ENCODE measurements at places on chromosomes 1 and 21.
A peak's percentile ranks its signal among the peaks of the same experiment; 100 is the strongest.

DNA sequence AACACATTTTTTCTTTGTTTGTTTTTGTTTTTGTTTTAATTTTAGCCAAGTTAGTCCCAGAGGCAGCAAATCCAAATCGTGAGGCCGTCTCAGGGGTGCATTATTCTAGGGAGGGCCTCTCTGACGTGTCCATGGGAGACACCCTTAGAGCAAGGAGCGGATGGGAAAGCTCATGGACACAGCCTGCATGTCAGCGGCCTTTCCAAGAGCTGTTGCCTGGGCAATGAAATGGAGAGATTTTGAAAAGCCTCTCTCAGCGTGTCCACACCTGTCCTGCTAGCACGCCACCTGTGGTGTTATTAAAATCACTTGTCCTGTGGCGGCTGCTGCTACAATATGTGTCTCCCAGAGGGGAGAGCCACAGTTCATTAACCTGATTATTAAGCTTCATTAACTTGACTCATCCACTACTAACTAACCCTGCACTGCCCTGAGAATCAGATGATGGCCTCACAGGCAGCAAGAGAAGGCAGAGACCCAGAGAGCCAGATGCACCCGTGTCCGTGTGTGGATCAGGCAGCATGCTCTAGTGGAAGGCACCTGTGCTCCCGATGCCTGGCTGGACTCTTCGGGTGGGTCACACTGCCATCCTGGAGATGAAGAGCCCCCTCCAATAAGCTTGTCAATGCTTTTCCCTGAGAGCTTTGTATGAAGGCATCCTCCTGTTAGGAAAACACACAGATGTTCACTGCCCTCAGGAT lies 133.3 kb downstream of the PGBD5 start:
- DNase-seq = no peak

DNA sequence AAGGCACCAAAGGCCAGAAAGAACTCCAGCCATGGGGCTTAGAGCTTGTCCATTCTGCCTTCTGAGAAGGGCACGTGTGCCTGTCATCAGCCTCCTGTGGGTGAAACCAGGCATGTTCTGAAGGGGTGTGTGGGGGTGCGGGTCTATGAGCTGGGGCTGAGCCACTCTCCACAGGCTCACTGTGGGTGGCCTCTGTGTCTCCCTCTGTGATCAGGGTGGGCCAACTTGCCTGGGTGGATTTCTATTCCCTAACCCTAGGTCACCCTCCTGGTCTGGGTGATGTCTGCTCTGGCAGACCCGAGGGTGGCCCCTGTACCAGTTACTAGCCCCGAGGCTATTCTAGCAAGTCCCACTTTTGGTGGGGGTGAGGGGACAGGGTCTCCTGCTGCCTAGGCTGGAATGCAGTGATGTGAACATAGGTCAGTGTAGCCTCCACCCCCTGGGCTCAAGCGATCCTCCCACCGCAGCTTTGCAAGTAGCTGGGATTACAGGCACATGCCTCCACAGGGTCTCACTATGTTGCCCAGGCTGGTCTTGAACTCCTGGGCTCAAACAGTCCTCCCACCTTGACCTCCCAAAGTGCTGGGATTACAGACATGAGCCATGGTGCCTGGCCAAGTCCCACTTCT lies 94.4 kb downstream of the TRIM11 start:
- peak; percentile 37 for DNase-seq

GRCh38 chr1:18126616-18127015 lies 19.0 kb downstream of the IGSF21 start:
- DNase-seq = no peak

GRCh38 chr1:225691377-225691776 lies 38.5 kb upstream of the ENAH start:
- DNase-seq = no peak

GRCh38 chr1:114023377-114023776 lies 44.1 kb downstream of the OLFML3 start:
- no peak for DNase-seq

- DNase-seq = no peak
Observed at GRCh38 chr1:2452932-2453315, 23.2 kb upstream of the PLCH2 start.

- peak; percentile 45 for DNase-seq
Observed at GRCh38 chr1:1116701-1117468, 996 bp upstream of the C1orf159 start.

- no peak for DNase-seq
Observed at GRCh38 chr1:230422221-230422981, 3.7 kb downstream of the PGBD5 start.

DNA sequence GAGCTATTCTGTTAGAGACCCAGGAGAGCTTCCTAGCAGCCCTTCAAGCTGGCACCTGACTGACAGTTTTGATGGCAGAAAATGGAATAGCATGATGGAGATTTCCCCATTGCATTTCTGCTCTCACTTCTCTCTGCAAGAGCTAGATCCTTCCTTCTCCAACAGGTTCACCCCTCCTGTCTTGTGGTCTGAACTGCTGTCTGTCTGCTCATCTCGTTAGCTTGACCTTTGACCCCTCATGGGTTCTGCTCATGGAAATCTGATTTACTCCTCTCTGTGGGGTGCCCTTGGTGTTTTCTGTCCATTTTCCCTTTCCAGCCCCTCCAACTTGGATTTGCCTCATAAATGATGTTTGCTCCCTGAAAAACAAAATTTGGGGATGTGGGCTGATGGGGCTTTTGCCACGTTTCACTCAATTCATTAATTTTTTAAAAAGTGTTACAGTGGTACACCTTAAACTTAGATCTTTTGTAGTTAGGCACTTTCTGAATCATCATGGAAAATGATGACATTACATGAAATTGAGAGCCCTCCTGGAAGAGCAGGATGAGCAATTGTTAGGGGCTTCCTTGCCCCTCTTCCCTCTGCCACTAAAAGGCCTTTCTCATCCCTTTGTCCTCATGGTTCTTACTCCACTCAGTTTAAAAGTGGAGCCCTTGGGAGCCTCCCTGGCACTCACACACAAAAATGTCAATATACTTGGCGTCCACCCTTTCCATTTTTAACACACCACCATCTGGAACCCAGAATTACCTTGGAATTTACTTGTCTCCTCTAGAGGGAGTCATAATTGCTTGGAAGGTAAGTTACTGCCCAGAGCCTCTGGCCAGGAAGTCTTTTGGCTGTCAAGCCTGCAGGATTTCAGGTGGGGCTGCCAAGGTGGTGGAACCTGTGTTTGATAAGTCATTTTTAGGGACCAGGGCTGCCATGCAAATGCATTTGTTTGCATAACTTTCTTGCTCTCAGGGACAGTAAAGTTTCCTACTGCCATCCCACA lies 31.9 kb upstream of the IL19 start:
- DNase-seq = no peak

GRCh38 chr1:25169610-25170009 lies 62.7 kb downstream of the SYF2 start:
- DNase-seq = no peak

DNA sequence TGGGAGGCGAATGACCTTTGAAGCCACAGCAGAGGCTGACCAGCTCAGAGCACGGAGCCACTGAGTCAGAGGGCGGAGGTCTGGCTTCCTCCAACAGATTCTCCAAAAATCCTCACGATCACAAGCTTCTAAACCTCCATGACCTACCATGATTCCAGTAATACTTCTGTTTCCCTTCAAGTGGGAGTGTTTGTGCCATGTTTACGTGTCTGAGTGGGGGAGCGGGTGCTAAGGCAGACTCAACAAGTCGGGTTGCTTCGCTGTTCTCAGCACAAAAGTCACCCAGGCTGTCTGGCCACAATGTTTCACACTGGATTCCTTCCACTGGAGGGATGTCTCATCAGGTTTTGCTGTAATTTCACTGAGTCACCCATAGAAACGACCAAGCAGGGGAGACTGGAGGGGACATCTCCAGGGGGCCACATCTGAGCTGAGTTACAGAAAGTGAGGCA lies 86.2 kb downstream of the SLC66A1 start:
- DNase-seq = no peak

DNA sequence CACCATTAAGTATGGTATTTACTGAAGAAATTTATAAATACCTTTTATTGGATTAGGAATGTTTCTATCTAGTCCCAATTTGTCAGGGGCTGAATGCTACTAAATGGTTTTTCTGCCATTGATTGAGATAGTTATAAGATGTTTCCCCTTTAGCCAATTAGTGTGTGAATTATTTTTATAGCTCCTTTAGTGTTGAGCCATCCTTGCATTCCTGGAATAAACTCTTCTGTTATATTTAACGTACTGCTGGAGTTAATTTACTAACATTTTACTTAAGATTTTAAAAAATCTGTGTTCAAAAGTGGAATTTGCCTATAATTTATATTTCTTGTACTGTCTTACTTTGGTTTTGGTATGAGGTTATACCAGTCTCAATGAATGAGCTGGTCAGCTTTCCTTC lies 25.4 kb upstream of the LRRC3 start:
- no peak for DNase-seq

- no peak for DNase-seq
Observed at GRCh38 chr1:226607268-226607660, 58.7 kb downstream of the STUM start.

DNA sequence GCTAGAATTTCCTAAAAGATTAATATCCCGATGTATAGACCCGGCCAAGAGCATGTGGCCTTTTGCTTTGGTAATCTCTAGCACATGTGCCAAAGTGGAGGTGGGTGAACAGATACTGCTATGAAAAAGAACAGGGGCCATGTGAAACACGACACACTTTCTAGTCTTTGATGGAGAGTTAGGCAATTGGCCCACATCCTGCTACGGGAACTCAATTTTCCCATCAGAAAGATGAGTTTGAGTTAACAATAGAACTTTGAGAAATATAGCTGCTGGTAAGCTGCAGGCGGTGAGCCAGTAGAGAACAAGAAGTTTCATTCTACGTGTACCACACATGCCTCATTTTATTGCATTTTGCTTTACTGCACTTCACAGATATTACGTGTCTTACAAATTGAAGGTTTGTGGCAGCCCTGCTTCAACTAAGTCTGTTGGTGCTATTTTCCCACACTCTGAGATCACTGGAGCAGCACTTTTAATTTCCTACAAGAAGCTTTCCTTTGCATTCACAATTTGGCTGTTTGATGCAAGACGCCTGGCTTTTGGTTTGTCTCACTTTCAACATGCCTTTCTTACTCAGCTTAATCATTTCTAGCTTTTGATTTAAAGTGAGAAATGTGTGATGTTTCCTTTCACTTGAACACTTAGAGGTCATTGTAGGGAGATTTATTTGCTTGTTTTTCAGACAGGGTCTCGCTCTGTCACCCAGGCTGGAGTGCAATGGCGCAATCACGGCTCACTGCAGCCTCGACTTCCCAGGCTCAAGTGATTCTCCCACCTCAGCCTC lies 46.3 kb downstream of the HTR6 start:
- no peak for DNase-seq

DNA sequence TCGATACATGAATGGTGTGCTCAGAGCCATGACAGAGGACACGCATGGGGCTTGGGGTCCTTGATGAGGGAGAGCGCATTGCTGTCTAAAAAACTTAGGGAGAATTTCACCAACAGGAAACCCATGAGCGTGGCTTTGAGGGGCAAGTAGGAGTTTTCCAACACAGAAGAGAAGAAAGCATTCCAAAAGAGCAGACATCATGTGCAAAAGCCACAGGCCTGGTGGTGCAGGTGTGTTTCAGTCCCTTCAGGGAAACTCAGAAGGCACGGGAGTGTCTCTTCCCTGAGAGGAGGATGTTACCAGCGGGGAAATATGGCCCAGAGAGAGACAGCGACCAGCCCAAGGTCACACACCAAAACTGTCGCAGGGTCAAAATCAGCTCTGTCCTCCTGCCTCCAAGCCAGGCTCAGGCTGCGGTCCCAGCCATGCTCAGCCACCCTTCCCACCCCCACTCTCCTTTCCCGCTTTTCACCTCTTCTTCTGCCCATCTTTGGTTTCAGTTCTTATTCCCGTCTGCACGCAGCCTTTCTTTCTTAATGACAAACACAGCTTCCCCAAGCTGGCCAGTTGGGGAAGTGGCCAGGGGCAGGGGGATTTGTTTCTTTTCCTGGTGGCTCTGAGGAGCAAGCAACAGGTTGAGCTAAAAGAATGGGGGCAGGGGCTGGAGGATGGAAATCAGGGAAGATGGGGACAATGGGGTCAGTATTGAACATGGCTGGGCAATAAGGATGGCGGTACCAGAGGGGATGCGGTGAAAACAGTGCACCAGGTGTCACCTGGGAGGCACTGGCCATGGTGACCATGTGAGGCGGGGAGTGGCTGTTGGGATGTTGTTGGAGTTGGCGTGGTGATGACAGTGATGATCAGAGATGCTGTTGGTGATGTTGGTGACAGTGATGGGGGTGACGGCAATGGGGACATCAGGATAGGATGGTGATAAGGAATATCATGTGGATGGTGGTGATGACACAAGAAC lies 10.3 kb downstream of the LAPTM5 start:
- no peak for DNase-seq

DNA sequence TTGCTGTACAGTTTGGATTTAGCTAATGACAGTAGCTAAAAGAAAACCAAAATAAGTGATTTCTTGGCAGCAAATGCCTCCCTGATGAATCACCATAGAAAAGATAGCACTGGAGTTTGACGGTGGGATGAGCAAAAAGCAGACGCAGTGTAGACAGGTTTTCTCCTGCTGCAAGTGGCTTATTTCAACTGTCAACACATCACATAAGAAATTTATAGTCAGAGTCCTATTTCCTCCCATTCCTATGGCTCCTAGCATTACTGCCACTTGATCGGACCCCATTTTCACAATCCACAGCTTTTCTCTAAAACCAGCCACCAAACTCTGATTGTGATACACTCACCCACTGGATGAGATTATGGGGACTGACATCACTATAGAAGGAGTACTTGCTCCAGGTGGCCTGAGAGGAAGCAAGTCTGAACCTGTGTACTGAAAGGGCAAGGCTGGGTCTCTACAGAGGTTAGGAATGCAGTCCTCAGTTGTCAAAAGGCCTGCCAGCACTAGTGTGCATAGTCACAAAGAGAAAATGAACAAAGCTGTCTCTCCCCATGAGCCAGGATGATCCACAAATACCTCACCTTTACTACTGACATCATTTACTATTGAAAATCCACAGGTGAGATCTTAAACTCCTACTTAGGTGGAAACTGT lies 359.8 kb downstream of the LTN1 start:
- DNase-seq = no peak

DNA sequence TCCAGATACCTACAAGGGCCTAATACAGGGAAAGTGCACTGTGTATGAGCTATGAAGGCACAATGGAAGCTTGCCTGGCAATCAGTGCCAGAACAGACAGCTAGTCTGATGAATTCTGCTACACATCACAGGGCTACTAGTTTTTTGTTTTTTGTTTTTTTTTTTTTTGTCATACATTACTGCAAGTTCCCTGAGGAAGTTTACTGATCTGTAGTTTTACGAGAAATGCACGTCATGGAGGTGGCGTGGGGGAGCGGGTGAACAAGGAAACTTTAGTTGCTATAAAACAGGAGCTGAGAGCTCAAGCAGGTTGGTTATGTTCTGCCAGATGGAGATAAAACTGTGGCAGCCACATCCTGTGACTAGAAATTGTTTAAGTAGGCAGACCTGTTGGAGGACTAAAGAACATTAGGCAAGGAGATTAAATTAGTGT lies 17.7 kb downstream of the PTPRC start:
- DNase-seq = peak; percentile 55
